Fibroblast of skin of right quadriceps (primary cell): ENCODE measurements at places on chromosomes 3 and 15.

GRCh38 chr3:156424758-156425157 lies 130.2 kb downstream of the SSR3 start:
- no peak for DNase-seq

DNA sequence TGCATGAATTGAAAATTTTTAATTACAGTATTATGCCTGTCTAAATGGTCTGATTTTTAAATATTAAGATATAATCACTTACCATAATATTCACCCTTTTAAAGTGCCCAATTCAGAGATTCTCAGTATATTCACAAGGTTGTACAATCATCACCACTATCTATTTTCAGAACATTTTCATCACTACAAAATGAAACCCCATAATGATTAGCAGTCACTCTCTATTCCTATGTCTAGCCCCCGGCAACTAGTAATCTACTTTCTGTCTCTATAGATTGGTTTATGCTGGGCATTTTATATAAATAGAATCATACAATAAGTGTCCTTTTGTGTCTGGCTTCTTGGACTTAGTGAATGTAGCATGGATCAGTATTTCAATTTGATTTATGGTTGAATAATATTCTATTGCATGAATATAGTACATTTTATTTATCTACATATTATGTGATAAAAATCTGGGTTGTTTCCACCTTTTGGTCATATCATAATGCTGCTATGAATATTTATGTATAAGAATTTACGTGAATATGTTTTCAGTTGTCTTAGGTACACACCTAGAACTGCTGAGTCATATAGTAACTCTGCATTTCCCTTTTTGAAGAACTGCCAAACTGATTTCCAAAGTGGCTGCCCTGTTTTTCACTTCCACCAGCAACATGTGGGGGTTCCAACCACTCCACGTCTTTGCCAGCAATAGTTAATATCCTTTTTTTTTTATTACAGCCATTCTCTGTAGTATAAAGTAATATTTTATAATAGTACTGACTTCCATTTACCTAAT lies 485.7 kb upstream of the ZNF385D start:
- DNase-seq = no peak

GRCh38 chr3:195201295-195201694 lies 69.7 kb downstream of the XXYLT1 start:
- no peak for DNase-seq

DNA sequence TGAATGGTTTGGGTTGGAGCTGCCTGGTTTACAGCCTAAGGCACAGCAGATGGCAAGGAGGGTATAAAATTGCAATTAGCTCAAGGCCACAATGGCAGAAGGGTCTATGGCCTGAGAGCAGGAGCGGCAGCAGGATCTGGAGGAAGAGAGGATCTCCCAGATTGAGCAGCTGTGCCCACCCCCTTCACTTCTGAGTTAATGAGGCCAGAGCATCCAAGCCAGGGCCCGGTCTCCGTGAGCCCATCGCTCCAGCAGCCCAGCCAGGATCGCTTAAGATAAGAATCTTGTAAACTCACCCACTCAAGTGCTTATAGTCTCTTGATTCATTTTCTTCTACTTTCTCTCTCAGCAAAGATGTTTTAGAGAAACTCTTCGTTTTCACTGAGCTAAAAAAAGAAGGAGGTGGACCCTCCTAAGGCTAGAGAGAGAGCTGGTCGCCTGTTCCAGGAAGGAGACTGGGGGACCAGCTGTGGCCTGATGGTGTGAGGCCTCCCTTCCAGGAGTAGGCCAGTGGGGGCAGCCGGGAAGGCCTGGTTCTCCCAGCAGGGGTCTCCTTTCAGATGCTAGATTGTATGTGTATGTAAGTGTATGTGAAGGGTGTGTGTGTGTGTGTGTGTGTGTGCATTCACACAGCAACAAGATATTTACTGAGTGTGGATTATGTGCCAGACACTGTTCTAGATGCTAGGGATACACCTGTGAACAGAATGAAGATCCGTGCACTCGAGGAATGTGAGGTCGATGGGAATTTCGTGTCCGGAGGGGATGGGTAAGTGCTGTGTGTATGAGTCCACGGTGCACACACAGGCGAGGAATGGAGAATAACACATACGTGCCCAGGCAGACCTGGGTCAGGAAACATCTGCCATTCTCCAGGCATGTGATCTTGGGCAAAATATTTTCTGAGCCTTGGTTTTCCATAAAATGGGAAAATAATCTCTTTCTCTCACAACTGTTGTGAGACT lies 18.6 kb downstream of the MAGEF1 start:
- DNase-seq = no peak

- no peak for DNase-seq
Observed at GRCh38 chr15:70670680-70671079, 92.7 kb downstream of the UACA start.

- peak; percentile 71 for DNase-seq
Observed at GRCh38 chr3:107421170-107421792, 44.0 kb downstream of the CCDC54 start.

DNA sequence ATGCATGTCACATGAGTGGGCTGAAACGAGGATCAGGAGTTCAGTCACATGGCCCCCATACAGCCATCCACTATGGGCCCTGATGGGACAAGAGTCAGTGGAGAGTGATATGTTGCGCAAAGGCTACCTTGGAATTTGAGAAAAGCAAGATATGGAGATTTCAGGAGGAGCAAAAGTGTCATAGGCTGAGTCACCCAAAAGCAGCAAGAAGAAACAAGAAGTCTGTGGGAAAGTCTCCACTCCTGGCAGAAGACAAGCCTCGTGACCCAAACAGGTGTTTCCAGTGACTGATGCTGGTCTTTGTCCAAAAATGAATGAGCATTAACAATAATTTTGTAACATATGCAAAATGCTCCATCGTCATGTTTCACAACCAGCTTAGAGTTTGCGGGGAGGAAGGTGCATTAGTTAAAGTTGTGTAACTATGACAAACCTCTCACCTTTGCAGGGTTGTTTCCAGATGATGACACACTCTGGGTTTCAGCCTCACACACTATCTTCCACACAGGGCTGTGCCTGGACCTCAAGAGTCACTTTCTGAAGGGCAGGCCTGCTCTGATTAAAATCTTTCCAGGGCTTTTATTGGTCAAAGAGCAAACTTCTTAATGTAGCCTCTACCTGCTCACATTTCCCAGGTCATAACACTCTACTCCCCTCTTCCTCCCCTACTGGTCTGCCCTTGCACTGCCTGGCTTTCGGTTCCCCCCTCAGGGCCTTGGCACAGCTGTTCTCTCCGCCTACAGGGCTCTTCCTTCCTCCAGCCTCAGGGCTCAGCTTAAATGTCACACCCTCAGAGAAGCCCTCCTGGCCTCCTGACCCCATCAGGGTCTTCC lies 3.9 kb upstream of the DNASE1L3 start:
- peak; percentile 15 for DNase-seq

DNA sequence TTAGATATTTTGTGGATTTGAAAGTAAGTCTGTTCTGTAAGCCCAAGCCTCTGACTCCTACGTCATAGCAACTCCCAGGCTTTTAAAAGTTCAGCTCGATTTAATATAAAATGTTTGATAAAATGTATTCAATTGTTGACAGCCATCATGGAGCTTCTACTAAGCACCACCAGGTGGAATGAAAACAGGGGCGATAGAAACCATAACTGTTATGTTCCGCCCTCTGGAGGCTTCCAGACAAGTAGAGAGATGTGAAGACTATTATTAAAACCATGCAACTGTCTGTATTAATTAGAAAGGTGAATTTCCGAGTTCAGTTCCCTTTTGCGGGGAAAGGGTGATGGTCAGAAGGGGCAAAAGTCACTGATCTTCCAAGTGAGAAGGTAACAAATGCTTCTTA lies 292.2 kb downstream of the NR2F2 start:
- DNase-seq = no peak

- DNase-seq = peak; percentile 89
Observed at GRCh38 chr3:189488241-189488767, 142.9 kb upstream of the TP63 start.

DNA sequence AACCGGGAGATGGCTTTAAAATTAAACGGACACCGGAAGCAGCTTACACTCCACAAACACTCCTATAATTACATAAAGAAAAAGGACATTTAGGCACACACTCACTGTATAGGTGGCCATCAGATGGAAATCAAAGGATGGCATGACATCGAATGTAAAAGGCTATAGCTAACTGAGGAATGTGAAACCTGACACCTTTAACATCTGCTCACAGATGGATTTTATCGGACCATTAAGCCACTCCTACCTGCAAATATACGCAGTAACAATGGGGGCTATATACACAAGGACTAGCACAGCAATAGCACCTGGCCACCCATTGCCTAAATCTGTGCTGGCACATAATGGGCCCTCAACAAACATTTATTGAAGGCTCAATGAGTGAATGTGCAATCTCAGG lies 14.5 kb upstream of the RBSN start:
- DNase-seq = no peak
